T-helper 2 cell (primary cell): ENCODE measurements at places on chromosomes 11 and 22.

GRCh38 chr11:16993495-16993894 is 20.7 kb downstream of the PLEKHA7 start:
- DNase-seq = no peak

DNA sequence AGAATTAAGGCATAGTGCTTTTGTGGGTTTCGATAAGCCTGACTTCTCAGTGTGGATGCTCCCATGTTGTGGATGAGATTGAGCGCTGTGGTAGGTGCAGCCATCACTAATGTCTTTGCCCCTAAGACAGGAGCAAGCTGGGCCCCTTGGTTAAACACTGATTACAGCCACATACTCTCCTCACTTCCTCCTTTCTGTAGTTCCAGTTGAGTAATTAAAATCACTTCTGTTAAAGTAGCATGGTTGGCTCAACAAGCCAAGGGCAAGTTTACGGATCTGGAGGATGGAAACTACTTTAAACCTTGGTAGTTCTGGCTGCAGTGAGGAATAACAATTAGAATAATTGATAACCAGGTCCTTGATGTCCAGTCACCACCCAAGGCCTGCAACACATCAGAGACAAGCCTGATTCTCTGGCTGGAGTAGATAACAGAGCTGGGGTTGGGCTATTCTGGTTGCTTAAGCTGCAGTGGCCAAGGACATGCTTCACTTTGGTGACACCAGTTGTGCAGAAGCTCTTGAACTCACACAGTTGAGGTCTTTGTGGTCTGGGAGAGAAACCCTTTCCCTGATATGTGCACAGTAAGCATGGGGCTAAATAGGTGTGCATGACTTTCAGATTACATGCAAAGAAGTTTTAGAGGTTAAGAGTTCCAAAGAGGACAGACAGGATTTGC is 81.3 kb downstream of the KIRREL3 start:
- DNase-seq = no peak

DNA sequence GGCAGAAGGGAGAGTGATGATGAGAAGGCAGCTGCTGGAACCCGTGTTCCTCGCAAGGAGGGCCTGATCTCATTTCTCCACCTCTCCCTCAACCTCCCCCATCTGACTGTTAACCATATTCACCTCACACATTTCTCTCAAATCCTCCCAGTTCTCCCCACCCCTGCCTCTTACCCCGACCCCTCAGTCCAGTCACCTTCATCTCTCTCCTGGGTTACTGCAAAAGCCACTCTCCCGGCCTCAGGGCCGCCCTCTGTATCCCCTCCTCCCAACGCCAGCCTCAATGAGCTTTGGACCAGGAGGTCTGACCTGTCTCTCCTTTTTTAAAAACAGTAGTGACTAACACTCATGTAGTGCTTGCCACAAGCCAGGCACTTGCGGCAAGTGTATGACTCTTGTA is 29.5 kb upstream of the LMO1 start:
- DNase-seq = no peak

GRCh38 chr22:32919629-32920028 is 118.1 kb downstream of the TIMP3 start:
- no peak for DNase-seq

GRCh38 chr11:64765291-64765850 is 5.6 kb upstream of the PYGM start:
- DNase-seq = no peak

GRCh38 chr11:61361237-61361740 is 393 bp downstream of the CYB561A3 start:
- DNase-seq = no peak

DNA sequence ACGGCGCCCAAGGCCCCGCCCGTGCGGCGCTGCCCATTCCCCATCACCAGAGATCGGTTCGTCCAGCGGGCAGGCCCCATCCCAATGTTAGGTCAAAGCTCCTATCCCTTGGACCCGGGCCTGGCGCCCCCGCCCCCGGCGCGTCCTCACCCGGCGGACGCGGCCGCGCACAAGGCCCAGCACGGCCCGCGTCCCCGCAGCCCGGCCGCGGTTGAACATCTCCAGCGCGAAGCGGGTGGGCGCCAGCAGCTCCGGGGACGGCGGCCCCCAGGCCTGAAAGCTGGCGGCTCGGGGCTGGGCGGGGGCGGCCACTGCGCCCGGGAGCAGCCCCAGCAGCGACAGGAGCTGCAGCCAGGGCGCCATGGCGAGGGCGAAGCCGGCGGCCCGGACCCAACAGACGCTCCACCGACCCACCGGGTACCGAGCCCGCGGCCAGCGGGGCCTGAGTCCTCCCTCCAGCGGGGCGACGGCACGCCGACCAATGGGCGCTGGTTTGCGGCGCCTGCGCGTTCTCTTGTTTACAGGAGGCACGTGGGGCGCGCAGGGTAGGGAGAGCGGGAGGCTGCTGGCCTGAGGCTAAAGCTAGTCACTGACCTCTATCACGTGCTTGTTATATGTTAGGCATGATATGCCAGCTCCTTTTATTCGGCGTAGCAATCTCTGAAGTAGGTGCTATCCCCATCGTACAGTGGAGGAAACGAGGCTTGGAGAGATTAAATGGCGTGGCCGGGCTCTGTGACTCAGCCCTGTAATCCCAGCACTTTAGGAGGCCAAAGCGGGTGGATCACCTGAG is at the start of gene CTSF:
Gene CTSF (minus strand): TSS at position 483 of the 793 bp plus-strand sequence. CDS start 120 bp downstream, at position 363.
- DNase-seq = peak; percentile 47

- no peak for DNase-seq
Observed at GRCh38 chr11:110513846-110514437, 84.2 kb downstream of the FDX1 start.

DNA sequence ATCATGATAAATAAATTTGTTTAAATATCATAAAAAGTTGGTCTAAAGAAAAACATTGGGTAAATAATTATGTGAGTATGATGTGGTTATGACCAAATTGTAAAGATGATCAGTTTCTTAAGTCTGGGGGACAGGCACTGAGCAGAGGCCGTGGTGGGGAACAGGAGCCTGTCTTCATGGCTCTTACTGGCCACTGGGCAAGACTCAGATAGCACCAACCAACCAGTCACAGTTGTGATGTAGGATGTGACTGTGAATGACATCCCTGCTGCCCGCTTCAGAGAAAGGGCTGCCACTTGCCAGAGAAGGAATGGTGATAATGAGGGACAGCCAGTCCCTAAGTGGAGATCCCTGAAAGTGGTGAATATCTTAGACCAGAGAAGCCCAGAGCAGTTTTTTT is 7.0 kb downstream of the PTPRJ start:
- DNase-seq = no peak

DNA sequence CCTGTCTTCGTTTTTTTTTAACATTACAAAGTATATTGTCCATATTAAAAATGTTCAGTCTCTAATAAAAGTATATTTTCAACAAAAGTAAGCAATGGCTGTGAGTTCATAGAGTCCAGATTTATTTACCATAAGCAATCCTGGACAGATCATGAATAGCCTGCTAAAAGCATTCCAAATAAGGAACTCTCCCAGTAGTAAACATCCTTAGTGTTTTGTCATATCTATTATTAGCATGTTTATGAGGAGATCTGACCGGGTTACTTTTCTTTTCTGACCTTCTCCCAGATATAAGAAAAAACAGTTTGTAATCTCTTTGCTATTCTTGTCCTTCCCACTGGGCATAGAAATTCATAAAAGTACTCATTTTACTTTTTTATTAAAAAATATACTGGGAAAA is 403.9 kb upstream of the ANO3 start:
- no peak for DNase-seq

DNA sequence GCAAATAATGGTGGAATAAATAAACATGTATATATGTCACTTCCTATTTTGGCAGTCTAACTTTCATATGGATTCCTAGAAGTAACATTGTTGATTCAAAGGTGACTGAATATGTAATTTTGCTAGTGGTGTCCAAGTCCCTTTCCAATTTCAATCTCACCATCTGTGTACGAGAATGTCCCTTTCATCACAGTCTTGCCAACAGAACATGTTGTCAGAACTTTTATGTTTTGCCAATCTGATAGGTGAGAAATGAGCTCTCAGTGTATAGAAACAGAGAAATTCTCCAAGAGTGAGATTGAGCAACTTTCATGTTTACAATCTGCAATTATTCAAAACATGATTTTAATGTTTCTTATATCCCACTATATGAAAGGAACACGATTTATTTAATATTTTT is 167.5 kb downstream of the CNTN5 start:
- no peak for DNase-seq

DNA sequence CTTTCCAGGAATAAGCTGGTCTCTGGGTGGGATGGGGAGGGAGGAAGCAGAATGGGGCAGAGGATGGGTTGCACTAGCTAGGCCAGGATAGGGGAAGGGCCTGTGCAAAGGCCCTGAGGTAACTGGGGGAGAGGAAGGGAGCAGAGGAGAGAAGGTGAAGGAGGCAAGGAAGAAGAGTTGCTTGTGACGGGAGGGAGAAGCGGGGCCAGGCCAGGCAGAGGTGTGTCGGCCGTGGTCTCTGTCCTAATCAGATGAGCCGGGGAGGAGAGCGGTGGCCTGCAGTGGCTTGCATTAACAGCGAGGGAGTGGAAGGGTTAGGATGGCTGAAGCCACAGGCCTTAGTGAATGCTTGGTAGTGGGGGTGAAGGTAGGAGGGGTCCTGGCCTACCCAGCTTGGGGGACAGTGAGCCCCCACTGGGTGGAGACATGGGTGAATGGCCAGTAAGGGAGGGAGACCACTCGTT is 6.0 kb upstream of the DERL3 start:
- no peak for DNase-seq

DNA sequence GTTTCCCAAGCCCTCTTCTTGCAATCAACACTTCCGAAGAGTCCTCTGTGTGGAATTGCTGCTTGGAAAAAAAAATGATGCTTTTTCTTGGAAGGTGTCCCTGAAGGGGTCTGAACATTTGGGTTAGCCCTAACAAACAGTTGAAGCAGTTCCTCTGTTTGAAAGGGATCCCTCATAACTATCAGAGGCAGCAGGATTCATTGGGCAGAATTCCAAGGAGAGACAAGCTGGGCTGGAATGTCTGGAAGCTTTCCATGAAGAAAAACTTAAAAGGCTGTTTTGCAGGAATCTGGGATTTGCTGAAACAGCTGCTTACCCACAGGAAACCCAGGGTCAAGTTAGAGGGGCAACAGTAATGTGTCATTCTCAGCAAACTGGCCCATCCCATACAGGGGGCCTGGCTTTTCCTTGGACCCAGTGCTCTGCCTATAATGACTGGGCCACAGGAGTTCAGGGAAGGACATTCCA is 3.1 kb downstream of the CSNK2A3 start:
- no peak for DNase-seq

DNA sequence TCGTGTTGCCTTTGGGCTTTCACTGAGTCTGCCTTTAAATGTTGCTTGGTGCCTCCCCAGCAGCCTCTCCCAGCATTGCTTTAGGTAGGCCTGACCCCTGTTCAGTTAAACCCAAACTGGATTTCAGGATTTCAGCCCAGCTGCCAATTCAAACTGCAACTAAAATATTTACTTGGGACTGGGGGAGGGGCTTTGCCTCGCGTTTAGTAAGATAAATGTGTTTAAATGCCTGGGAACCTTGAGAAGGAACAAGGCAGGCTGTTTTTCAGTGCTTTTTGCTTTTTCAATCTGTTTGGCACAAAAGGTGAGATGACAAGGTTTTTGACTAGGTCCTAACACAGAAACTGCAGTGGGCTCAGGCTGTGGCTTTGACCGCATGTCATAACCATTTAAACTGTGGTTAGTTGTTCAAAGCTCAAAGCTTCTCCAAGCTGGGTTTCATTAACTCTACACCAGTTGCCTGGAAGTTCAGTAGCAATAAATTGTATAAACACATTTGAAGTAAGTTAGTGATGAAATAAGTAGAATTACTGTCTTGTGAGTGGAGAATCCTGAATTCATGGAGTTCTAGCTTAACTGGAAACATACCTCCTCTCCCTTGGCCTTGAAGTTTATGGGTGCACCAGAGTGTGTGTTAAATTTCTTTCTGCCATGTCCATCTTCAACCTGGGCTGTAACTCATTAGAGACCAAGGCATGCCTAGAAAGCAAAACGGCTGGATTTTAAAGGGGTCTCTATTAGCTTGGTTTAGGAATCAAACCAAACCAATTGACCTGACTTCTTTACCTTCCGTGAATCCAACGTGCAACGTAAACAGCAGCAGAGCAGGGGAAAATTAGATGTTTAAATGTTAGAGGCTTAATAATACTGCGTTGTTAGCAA is 3.6 kb downstream of the PKNOX2 start:
- DNase-seq = peak; percentile 12

GRCh38 chr11:48001438-48002021 is 21.2 kb downstream of the PTPRJ start:
- peak; percentile 96 for DNase-seq

- DNase-seq = no peak
Observed at GRCh38 chr11:115819014-115819413, 314.8 kb upstream of the CADM1 start.

DNA sequence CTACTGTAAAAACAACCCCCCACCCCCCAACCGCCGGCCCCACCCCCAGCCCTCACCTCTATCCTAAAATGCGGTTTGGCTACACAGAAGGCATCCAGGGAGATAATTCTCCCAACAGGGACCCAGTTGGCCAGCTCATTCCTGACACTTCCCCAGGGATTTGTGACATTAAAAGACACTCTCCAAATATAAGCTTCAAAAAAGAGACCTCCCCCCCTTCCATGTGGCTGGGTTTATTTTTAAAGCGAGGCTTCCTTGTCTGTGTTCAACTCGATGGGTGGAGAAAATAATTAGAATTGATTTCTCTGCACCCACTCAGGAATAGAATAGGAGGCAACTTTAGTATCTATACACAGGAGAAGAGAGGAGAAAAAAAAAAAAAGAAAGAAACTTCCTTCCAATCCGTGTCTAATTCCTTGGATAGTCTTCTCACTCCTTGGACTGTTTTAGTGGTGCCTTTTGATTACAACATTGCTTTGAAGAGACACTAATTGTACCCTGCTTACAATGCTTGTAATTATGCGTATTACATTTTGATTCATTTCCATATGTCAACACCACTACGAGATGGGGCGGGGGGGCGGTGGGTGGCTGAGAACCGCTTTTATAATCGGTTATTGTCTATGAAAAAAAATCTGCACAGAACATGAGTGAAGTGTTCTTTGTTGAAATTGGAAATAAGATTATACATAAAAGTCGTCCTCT is 500.4 kb downstream of the MIAT start:
- no peak for DNase-seq

GRCh38 chr22:47448231-47449223 is 686.1 kb downstream of the TBC1D22A start:
- no peak for DNase-seq

DNA sequence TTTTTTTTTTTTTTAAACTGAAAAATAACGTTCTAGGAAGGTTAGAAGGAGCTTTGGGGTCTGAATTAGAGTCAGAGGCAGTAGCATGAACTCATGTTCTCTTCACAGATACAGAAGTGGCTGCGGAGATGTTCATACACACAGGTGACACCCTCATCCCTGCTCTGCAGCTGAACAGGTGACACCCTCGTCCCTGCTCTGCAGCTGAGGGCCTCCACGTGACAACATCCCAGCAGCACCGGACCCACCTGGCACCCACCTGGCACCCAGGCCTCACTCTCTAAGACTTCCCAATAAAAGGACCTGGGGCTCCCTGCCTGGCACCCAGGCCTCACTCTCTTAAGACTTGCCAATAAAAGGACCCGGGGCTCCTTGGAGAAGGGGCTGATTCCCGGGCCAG is 19.8 kb downstream of the DRD4 start:
- DNase-seq = no peak

DNA sequence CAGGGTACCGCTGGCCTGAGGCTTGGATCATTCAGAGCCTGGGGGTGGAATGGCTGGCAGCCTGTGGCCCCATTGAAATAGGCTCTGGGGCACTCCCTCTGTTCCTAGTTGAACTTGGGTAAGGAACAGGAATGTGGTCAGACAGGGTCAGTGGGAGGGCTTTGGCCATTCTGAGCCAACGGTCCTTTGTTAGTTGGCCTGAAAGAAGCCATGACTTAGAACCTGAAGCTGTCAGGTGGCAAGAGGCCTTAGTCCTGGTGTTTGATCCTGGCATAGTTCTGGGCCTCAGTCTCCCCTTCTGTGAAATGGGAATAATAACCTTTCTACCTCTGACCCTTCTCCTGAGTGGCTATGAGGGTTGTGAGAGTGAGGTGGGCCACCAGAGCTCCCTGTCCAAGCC is 8.3 kb downstream of the PGAP2 start:
- DNase-seq = no peak
